Retina (tissue), 1 donor: ENCODE measurements at places on chromosomes 16 and 17.

DNA sequence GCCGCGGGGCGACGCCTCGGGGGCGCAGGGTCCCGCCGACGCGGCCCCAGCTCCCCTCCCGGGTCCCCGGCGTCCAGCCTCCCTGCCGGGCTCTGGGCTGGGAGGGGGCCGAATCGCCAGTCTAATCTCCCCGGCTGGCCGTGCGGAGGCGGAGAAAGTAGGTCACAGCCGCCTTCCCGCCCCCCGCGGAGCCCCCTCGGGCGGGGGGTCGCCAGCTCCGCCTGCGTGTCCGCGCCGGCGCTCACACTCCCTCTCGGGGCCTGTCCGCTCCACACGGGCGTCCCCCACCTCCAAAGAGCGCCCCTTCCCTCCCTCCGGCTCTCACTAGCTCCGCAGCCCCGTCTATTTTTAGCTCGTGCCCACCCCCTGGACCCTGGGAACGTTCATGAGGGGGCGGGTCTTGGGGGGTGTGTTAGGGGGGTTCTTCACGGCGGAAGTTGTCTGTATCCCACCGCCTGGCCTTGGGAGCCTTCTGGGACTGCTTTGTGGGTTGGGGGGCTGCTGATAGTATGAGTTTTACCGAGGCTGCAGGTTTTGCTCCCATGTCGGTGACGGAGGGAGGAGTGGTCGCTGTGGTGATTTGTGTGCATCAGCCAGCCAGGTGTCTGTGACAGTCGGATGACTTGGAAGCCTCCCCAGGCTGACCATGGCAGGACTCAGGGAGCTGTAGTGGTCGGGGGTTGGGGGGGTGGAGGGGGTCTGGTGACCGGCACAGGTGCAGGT, 1.1 kb downstream of the ATP1B2 start:
- peak; percentile 90 for DNase-seq

- no peak for DNase-seq
Measured at GRCh38 chr17:8274816-8275215, 13.7 kb upstream of the RANGRF start.

DNA sequence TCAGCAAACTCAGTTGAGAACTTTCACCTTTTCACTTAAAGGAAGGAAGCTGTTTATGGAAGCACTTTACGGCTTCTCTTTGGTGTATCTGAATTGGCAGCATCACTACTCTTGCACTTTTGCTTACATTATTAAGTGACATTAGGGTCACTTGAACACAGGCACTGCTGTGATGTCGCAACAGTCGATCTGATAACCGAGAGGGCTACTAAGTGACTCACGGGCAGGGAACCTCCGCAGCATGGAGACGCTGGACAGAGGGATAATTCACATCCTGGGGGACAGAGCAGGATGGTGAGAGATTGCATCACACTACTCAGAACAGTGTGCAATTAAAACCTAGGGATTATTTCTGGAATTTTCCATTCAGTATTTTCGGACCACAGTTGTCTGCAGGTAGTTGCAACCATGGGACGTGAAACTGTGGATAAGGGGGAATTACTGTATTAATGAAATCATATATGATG, 56.5 kb downstream of the DNAH2 start:
- no peak for DNase-seq

DNA sequence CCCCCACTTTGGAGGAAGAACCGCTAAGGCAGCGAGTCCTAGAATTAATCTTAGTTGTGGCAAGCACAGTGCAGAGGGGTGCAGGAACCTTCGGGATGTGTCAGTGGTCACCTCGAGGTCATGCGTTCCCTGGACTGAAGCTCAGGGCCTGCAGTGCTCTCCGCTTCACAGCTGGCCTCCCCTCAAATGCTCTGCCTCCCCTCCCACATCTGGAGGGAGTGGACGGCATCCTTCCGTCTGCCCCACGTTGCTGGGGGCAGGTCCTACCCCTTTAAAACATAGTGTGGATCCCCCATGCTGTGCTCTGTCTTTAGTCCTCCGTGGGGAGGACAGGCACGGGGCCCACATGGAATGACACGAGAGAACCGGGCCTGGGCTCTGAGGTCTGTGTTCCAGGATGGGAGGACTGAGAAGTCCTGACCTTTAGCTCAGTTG, 99.5 kb upstream of the CDC42EP4 start:
- DNase-seq, result no peak

- no peak for DNase-seq
Measured at GRCh38 chr16:28100810-28101532, 37.5 kb upstream of the GSG1L start.

GRCh38 chr16:9226924-9227323, 135.5 kb downstream of the HAPSTR1 start:
- no peak for DNase-seq

GRCh38 chr17:52477824-52478699, 319.5 kb upstream of the CA10 start:
- DNase-seq, result no peak

GRCh38 chr17:80596760-80597608, 52.3 kb downstream of the RPTOR start:
- DNase-seq, result no peak

DNA sequence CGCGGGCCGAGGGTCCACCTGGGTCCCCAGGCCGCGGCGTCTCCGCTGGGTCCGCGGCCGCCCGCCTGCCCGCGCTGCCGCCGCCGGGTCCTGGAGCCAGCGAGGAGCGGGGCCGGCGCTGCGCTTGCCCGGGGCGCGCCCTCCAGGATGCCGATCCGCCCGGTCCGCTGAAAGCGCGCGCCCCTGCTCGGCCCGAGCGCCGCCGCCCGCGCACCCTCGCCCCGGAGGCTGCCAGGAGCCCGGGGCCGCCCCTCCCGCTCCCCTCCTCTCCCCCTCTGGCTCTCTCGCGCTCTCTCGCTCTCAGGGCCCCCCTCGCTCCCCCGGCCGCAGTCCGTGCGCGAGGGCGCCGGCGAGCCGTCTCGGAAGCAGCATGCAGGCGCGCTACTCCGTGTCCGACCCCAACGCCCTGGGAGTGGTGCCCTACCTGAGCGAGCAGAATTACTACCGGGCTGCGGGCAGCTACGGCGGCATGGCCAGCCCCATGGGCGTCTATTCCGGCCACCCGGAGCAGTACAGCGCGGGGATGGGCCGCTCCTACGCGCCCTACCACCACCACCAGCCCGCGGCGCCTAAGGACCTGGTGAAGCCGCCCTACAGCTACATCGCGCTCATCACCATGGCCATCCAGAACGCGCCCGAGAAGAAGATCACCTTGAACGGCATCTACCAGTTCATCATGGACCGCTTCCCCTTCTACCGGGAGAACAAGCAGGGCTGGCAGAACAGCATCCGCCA, 504 bp downstream of the FOXC2 start:
- DNase-seq, result peak; percentile 69

- DNase-seq, result no peak
Measured at GRCh38 chr17:8466456-8466855, 30.8 kb downstream of the NDEL1 start.

GRCh38 chr16:3915426-3916260, 35.1 kb upstream of the CREBBP start:
- no peak for DNase-seq

DNA sequence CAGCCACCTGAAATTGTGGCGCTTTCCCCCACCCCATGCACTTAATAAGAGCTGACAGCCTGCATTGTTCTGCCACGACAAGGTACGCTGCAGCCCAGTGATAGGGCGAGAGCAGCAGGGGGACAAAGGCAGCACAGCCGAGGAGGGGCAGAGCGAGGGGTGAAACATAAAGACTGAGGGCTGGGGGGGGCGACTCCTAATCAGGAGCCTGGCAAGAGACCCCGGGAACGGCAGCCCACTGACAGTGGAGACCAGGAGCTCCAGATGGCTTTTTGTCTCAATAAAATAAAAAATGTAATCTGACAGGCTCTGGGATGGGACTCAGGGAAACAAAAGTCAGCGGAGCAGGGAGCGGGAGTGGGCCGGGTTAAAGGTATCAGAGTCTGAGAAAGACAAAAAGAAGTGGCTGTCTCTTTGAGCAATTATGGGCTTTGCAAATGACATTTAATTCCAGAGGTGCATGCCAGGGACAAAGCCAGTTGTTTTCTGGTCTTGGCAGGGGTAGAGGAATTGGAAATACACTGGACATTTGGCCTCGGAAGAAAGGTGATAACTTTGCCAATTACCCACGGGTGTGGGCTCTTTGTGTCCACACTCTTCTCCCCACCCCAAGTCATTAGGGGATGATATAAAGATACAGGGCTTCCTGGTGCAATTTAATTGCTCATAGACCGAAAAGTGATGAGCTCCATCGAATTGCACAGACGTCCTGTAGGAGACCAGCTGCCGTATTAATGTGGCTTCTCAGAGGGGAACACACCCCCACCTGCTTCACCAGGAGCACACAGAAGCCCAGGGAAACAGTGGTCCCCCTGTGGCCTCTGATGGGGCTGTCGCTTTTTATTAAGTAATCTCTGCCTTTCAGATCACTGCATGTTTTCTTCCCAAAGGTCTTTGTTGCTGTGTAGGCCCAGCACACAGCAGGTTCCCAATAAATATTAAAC, 17.6 kb upstream of the CCDC182 start:
- DNase-seq, result peak; percentile 83

DNA sequence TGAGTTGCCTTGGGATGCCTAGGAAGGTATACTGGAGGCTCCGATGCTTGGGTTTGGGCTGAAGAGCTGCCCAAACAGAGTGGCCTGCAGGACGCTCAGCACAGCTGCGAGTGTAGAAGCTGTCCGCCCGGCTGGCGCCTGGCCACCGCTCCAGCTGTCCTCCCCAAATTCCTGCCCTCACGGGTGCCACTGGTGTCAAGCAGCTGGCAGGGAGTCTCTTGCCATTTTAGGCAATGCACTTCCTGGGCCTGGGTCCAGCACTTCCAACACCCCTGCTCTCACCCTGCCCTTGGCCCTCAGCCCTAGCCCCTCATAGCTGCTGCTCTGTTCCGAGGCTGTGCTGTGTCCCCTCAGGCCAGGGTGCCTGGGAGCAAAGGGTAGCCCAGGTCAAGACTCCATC, 5.2 kb upstream of the PKMYT1 start:
- DNase-seq, result no peak

- DNase-seq, result no peak
Measured at GRCh38 chr17:20922128-20922670, 120.6 kb downstream of the USP22 start.

DNA sequence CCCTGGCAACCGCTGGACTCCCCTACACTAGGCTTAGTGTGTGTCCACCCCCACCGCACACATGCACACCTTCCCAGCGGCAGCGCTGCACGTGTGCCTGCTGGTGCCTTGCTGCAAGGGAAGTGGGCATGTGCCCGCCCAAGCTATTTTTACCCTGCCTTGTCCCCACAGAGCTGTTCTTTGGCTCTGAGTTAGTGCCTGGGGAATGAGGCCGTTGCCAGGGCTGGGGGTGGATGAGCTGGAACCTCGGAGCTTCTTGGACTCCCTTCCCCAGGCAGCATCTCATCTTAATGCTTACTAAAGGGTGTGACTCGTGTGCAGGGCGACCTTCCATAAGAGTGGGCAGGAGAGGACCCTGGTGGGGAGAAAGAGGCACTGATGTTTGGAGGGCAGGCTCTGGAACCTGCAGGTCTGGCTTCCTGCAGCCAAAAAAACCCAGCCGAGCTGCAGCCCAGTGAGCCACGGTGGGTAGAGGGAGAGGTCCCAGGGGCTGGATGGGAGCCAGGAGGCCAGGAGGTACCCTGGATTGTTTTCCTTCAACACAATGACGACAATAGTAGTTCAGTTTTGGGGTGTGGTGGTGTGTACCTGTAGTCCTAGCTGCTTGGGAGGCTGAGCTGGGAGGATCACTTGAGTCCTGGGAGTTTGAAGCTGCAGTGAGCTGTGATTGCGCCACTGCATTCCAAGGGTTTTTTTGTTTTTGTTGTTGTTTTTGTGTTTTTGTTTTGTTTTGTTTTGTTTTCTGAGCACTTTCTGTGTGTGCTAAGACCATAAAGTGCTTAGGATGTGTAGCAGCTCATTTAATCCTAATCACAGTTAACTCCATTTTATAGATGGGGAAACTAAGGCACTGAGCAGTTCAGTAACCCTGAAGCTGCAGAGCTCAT, 119.1 kb downstream of the RAB11FIP4 start:
- no peak for DNase-seq

- DNase-seq, result no peak
Measured at GRCh38 chr17:73324711-73325526, 13.1 kb upstream of the CDC42EP4 start.

DNA sequence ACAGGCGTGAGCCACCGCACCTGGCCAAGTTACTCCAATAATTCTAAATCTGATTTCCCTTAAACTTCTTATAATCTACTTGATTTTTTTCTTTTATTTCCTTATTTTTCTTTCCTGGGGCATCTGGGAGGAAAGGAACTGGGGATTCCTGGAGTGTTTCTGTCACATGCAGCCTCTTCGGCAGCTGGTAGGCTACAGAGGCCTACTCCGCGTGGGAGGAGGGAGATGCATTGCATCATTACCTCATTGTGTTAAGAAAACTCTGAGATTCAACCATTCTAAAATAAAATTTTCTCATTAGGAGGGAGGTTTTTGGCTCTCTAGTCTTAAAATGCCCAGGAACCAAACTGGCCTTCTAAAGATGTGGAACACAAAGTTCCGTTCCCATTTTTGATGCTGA, 64.0 kb downstream of the SOX9 start:
- DNase-seq, result no peak

- no peak for DNase-seq
Measured at GRCh38 chr16:19690196-19690595, 27.8 kb downstream of the KNOP1 start.

- DNase-seq, result no peak
Measured at GRCh38 chr17:47877368-47878034, 18.5 kb upstream of the SP2 start.

- DNase-seq, result no peak
Measured at GRCh38 chr17:40722241-40722640, 18.7 kb upstream of the KRT24 start.

DNA sequence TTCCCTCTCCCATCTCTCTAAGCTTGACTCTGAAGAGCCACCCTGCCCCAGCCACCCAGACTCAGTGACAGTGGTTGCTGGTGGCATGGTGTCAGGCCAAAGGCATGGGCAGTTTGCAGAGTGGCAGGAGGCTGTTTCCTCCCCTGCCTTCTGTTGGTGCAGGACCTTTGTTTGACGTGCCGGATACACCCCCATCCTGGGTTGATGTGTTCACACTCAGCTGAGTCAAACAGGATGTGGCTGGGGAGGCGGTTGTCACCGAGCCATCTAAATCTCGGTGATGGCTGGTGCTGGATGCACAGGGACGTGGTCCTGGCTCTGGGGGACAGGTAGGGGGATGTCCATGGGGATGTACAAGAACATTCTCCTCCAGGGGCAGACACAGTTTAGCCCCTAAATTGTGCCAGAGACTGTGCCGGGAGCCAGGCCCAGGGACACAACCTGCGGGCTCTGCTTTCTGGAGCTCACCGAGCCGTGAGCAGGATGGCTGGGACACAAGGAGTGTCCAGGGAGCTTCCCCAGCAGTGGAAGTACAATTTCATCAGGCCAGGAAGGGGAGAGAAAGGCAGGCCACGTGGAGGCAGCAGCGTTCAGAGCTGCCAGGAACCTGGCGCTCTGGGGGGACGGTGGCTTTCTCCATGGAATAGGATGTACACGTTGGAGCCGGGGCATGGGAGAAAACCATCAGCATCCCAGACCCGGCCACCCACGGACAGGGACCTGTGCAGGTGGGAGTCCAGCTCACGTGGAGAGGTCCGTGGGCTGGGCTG, 264.2 kb downstream of the SEC14L1 start:
- no peak for DNase-seq

GRCh38 chr17:57553526-57553925, 191.6 kb downstream of the CCDC182 start:
- DNase-seq, result no peak
